Retinal pigment epithelial cell (primary cell): ENCODE measurements at places on chromosomes 7 and 10.

DNA sequence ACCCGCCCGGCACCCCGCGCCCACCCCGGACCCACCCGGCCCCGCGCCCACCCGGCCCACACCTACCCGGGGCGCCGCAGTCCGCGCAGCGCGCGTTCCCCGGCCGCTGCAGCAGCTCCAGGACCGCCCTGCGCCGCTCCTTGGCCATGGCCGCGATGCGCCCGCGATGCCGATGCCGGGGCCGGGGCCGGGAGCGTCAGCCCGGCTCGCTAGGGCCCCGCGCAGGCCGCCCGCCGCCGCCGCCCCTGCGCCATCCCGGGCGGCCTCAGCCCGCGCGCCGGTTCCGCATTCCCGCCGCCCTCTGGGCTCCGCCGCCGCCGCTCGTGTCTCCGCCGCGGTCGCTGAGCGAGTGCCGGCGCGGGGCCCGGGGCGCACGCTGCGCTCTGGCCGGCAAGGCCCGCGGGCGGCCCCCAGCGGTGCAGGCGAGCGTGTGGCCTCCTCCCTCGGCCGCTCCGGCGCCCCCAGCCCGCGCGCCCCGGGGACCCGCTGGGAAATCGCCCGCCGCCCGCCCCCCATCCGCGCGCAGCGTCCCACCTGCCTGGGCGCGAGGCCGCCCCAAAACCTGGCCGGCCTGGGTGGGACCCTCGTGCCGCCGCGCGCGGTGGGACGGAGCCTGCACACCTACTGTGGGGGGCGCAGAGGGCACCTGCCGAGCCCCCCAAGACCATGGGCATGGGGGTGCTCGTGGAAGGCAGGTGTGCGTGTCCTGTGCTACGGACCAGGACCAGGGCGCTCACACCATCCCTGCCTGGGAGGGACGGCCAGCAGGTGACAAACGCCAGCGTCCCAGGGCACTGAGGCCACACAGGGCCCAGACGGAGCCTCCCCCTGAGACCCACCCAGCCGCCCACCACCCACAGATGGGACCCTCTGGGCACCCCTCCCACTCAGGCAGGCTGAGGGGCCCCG lies at the start of gene ADAP1:
Gene ADAP1 (minus strand): TSS at position 351 of the 909 bp plus-strand sequence. CDS start 203 bp downstream, at position 148.
- DNase-seq: no peak

DNA sequence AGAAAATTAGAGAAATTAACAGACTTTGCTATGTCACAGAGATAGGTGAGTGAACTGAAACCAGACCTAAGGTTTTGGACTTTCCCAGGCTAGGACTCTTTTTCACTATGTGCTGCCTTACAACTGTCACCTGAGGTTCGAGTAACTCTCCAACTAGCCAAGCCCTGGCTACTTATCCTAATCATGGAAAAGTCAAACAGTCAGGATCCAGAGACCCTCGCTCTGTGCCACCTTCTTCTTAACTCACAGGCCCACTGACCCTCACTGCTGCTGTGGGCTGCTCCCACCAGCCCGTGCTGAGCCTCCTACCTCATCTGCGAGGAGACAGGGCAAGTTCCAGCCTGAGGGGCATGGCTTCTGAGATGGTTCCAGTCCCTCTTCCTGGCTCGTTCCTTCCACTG lies 211.4 kb upstream of the KLF14 start:
- no peak for DNase-seq

DNA sequence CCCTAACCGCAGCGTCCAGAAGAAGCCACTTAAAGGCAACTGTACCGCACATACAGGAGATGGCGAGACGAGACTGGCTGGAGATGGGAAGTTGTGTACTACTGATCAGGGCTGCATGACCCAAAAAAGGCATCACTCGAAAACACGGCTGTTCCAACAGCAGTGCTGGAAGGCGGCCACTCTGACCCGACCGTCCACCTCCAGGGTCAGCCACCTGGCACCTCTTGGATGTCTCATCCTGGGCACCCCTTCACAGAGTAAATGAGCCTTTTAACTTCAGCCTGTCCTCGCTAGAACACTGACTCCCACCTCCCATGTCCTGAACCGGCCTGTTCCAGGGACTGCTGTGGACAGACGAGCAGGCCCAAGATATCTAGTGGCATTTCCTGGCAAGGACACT lies 180.7 kb downstream of the DIP2C start:
- DNase-seq: no peak

GRCh38 chr7:71393661-71394060 lies 261.7 kb downstream of the GALNT17 start:
- no peak for DNase-seq

DNA sequence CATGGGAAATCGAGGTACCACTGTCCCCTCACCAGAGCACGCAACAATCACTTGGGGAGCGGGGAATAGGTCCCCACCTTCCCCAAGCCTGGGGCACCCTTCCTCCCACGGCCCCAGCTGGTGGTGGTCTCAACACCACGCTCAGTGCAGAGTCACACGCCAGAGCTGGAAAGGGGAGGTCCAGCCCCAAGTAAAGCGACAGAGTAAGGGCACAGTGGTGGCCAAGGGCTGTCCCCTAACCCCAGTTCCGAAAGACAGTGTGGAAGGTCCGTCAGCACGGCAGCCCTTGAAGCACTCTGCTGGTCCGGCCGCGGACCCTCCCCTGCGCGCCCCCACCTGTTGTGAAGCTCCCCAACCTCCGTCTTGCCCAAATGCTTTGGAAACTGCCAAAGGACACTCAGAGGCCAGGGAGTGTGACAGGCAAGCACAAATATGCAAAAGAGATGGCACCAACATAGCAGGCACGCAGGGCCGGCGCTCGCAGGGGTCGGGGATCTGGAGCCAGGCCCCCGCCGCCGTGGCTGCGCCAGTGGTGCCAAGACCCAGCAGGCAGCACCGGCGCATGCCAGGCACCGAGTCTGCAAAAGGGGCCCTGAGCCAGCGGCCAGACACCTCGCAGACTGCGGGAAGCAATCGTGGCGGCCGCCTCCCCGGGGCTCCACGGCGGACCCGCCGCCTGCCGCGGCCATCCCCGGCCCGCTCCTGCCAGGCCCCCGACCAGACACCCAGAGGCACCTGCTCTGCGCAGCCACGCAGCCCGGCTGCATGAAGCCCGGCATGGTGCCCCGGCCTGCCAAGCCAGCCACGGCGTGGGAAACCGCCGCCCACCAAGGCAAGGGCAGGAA lies 51.6 kb upstream of the SRRM3 start:
- no peak for DNase-seq

DNA sequence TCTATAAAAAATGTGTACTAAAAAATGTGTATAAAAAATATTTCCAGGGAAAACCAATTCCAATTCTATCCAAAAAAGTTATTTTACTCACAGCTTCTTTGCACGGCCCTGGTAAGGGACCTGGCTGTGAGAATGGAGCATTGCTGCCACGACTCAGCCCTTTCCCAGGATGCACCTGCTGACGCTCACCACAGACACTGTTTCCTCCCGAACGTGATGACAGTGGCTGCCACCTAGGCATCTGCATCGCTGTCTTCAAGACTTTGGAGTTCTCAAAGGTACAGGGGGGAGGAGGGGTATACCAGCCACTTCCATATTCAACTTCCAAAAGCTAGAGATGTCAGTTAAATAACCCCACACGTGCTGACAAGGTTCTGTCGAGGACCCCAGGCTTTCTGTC lies 23.9 kb upstream of the PTPRN2 start:
- DNase-seq: no peak

- no peak for DNase-seq
Measured at GRCh38 chr10:124446830-124447750, 2.7 kb downstream of the NKX1-2 start.

DNA sequence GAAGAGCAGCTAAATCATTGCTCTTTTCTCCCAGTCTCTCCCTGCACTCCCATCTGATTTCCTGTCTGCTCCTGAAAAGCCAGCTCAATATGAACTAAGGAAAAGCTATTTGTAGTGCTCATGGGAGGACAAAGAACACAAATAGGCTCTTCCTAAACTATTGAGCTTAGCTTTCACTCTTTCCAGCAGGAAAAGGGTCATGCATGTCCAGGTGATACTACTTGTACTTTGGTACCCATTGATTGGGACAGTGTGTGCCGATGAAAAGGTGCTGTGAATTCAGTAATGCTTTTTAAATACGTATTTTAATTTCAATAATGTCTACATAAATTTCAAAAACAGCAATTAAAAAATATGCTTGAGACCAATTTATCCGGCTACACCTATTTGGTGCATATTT lies 37.5 kb upstream of the ATXN7L1 start:
- no peak for DNase-seq

- DNase-seq: no peak
Measured at GRCh38 chr10:44047361-44047760, 337.5 kb downstream of the CXCL12 start.

DNA sequence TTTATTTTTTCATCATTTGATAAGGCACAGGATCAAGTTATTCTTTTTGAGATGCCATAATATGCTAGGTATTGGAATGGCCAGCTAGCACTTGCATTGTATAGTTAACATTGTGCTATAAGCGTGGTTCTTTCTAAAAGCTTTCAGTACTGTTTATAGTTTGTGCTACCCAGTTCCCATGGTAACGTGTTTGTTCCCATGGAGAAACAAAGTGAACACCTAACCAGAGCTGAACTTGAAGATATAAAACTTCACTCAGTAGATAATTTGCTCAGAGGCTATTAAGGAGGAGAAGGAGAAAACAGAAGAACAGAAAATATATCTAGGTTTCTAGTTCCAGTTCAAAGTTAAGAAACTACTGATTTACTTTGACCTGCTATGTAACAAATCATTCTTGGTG lies 23.6 kb upstream of the ITGB8 start:
- no peak for DNase-seq

DNA sequence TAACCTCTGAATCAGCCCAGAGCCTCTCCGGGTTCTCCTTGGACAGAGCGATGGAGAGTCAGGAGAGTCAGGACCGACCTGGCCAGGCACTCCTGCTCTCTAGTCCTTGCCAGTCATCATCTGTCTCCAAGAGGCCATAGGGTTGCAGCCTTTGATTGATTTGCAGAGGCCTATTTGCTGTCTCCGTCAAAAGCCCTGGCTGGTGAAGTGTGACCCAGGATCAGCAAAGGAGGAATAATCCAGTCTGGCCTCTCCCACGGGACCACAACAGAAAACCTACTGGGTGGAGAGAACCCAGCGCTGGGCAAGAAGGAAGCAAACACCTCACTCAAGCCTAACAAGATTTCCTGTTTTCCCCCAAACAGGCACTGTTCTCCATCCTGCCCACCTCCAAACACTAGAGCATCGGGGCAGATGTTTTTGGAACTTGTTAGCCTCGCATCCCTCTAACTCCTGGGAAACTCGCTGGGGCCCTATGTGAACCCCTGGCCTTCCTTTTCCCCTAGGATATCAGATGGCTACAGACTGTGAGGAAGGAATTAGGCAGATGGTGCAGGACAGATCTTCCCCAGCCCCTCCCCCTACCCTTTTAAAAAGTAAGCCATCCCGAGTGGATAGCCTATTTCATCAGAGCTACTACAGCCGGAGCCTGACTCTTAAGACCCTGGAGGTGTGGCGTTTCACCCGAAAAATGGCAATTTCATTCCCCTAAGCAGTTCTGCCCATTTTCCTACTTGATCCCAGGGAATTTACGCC lies 54.3 kb downstream of the PODXL start:
- DNase-seq: no peak

DNA sequence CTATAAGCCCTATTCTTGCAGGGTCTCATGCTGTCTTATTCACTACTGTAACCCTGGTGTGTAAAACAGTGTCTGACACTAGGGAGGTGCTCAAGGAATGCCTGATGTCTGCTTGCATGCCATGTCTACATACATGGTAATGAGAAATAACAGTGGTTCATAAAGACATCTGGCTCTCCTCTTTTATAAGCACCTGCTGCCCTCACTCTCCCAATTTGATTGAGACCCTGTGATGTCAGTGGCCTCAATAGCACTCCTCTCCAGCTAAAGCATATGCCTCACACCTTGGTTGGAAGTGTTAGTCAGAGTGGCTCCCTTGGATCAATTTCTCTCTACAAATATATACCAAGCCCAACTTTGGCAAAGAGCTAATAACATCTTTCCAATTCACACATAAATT lies 30.6 kb downstream of the ANK3 start:
- DNase-seq: no peak

GRCh38 chr10:91689731-91690168 lies 56.9 kb upstream of the PPP1R3C start:
- DNase-seq: no peak

GRCh38 chr7:45459476-45459875 lies 114.7 kb upstream of the ADCY1 start:
- DNase-seq: peak; percentile 34
